ENCODE measurements at places on chromosomes 5 and 9. TPM values are rescaled to one million over a fixed set of nuclear protein-coding genes. Genes with fewer than 3 reads are reported as not detected.

PDE6A gene
- total RNA-seq: 5.6 TPM

CDC23 gene
- 2.6 TPM for total RNA-seq

FAM174A gene
- total RNA-seq: 23.8 TPM

GGTA1 gene
- total RNA-seq: 3.5 TPM

SPINK13 gene
- not detected for total RNA-seq

SNAPC3 gene
- total RNA-seq: 50.0 TPM

FAM53C gene
- total RNA-seq: 15.1 TPM

HSPB3 gene
- not detected for total RNA-seq

PAPPA gene
- total RNA-seq: 0.96 TPM

C6 gene
- 1.9 TPM for total RNA-seq

TMEM232 gene
- total RNA-seq: 13.1 TPM

GABRB2 gene
- total RNA-seq: not detected

EIF4EBP3 gene
- total RNA-seq: 56.0 TPM

TLR4 gene
- 12.4 TPM for total RNA-seq

PCDHA8 gene
- 1.2 TPM for total RNA-seq

LECT2 gene
- total RNA-seq: not detected

RANBP17 gene
- total RNA-seq: 13.8 TPM

MZB1 gene
- total RNA-seq: not detected

ADGRD2 gene
- not detected for total RNA-seq

RFX3 gene
- 8.3 TPM for total RNA-seq

SNX18 gene
- total RNA-seq: 18.0 TPM

FRRS1L gene
- total RNA-seq: 0.64 TPM

IL3 gene
- not detected for total RNA-seq

TAF11L11 gene
- total RNA-seq: not detected

PCDHB1 gene
- not detected for total RNA-seq

ACTBL2 gene
- not detected for total RNA-seq

MAMDC2 gene
- total RNA-seq: 23.1 TPM

RNF224 gene
- not detected for total RNA-seq

CARTPT gene
- total RNA-seq: 4.4 TPM

ZNF346 gene
- 10.1 TPM for total RNA-seq

SLCO4C1 gene
- total RNA-seq: not detected

CD14 gene
- total RNA-seq: 42.9 TPM

CYLC2 gene
- not detected for total RNA-seq
